ENCODE measurements at places on chromosomes 4 and X.

- no peak for DNase-seq
These were observed 31.5 kb downstream of the PRPS1 start for GRCh38 chrX:107659768-107660167.

- no peak for DNase-seq
These were observed 1061.9 kb upstream of the TENM3 start for GRCh38 chr4:181181331-181181730.

- DNase-seq = no peak
These were observed 94.7 kb downstream of the LINC00632 start for GRCh38 chrX:140804292-140804691.

DNA sequence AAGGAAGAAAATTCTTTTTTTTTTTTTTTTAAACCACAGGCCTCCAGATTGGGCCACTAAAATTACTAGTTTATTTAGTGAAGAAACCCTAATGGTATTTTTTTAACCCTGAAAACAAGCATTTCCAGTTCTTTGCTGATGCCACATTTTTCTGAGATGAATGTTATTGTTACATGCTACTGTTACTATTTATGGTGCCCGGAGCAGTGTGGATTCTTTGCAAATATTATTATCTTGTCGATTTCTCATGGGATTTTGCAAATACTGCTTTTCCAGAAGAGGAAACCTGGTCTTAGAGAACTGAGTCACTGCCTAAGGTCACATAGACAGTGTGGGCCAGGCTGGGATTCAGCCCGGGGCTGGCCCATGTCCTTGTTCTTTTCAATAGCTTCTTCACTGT is 8.7 kb upstream of the ALAS2 start:
- no peak for DNase-seq

- no peak for DNase-seq
These were observed 16.8 kb upstream of the FAM241A start for GRCh38 chr4:112128452-112128851.

DNA sequence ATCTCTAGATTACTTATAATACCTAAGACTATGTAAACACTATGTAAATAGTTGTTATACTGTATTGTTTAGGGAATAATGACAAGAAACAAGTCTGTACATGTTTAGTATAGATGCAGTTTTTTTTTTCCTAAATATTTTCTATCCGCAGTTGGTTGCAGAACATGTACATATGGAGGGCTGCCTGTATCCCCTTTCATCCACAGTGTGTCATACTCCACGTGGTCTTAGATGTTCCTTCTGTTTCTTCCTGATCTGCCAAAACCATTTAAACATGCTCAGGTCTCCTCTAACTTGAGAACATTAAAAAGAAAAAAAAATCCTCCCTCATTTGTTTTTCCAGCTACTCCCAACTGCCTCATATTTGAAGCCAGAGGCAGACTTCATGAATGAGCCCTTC is 14.0 kb downstream of the OCIAD1 start:
- no peak for DNase-seq

GRCh38 chrX:65894133-65894532 is 145.7 kb downstream of the VSIG4 start:
- DNase-seq = no peak

GRCh38 chr4:10981096-10981495 is 296.5 kb upstream of the CLNK start:
- DNase-seq = no peak

- DNase-seq = no peak
These were observed 578.6 kb downstream of the SPOCK3 start for GRCh38 chr4:166655705-166656104.

GRCh38 chr4:39637586-39638353 is 895 bp downstream of the SMIM14 start:
- DNase-seq = no peak
